Stimulated activated CD4-positive, alpha-beta T cell treated with anti-CD3 and anti-CD28 coated beads, Interleukin-2, amount 100 ng/mL, for 48 hours (primary cell): ENCODE measurements at places on chromosomes 16 and 17.

DNA sequence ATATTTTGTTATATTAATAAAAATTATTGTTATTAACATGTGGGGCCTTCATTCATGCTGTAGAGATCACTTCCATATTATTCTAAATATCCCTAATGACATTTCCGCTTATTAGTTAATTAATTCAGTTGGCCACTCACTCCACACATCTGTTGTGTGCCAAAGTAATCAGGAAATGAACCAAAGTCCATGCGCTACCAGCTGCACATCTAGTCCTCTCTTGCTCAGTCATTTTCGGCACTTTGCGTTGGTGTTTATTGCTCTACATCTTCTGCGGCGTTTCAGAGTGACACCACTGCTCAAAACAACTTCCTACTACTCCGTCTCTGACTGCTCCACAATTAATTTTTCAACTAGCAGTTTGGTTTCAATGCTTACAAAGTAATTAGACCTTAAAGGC lies 101.4 kb upstream of the ZFHX3 start:
- no peak for DNase-seq

DNA sequence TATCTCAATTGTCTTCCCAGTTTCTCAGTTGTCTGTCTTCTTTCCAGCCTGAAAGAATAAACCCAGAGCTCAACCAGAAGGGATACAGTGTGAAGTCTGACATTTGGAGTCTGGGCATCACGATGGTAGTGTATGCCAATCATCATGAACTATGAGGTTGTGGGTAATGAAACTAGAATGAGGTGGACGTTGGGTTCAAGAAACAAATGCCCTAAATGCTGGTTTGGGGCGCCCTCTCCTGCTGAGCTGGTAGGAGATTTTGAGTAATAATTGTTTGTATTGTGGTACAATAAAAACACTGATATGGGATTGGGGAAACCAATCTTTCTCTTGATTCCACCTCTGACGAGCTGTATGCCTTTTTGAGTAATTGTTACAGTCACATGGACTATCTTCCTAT lies 110.4 kb downstream of the MAP2K6 start:
- DNase-seq: no peak

DNA sequence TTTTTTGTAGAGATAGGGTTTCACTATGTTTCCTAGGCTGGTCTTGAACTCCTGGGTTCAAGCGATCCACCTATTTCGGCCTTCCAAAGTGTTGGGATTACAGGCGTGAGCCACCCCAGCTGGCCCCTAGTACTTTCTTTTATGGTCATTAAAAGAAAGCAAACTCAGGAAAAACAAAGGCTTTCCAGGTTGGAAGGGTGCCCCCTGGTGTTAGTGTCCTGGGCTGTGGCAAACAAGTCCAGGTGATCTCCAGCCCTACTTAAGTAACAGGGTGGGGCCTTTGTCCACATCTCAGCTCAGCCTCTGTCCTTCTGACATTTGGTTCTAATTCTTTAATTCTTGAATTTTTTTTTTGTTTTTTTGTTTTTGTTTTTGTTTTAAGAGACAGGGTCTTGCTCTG lies 6.9 kb downstream of the IGFBP4 start:
- DNase-seq: no peak

GRCh38 chr17:79039886-79040285 lies 15.9 kb downstream of the C1QTNF1 start:
- no peak for DNase-seq

GRCh38 chr16:4261557-4262172 lies 11.2 kb downstream of the TFAP4 start:
- DNase-seq: peak; percentile 63

DNA sequence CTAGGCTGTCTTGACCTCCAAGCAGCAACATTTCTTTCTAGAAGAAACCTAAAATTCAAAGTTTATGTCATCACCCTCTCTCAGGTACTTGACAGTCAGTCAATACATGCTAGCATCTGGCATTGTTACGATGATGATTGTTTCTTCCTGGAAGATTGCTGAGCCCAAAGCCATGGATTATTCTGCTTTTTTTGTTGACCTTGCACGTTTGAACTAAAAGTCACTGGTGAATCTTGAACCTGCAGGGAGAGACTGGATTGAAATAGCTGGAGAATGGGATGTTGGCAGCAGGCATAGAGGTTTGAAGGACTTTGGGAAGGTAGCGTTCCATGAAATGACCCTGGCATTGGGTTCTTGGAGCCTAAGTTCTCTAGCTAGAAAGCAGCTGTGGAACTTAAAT lies 42.9 kb downstream of the SHISA9 start:
- no peak for DNase-seq

DNA sequence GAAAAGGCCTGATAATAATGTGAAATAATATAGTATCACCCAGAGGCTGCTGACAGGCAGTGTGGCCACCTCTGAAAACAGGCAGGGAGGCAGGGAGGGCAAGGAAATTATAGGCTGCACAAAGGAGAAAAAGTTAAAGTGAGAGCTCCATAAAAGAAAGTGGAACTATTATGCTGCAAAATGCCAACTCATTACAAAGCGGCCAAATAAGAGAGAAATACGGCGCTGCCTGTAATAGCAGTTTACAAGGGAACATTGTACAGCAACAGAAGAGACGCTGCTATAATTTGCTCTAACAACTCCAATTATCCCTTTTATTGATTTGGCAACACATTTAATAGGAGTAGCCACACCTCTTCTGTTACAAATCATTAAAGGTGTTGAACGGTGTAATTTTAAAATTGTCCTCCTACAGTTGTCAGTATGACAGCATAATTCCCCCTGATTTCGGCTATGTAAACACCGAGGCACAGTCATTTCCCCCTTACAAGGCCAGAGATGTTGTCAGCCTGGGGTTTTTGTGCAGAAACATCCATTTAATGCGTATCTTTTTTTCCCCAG lies 120.3 kb downstream of the MRM1 start:
- no peak for DNase-seq

- no peak for DNase-seq
Measured at GRCh38 chr16:68664297-68664696, 19.2 kb downstream of the CDH3 start.

- DNase-seq: no peak
Measured at GRCh38 chr17:69961501-69962145, 113.4 kb upstream of the KCNJ16 start.

- no peak for DNase-seq
Measured at GRCh38 chr16:17343728-17344127, 127.0 kb downstream of the XYLT1 start.

- DNase-seq: no peak
Measured at GRCh38 chr16:26709175-26709574, 357.6 kb upstream of the C16orf82 start.

GRCh38 chr17:81057079-81057730 lies 22.3 kb downstream of the BAIAP2 start:
- DNase-seq: no peak

- DNase-seq: peak; percentile 68
Measured at GRCh38 chr17:2064980-2065785, 10.3 kb downstream of the HIC1 start.

GRCh38 chr16:65658349-65658748 lies 536.5 kb upstream of the CDH11 start:
- no peak for DNase-seq

GRCh38 chr16:71568551-71568950 lies 8.3 kb downstream of the TAT start:
- DNase-seq: no peak

- DNase-seq: no peak
Measured at GRCh38 chr16:17358355-17358754, 112.4 kb downstream of the XYLT1 start.

- DNase-seq: no peak
Measured at GRCh38 chr17:75093548-75094158, 5.9 kb downstream of the SLC16A5 start.

- no peak for DNase-seq
Measured at GRCh38 chr17:37694734-37695133, 50.1 kb downstream of the HNF1B start.

DNA sequence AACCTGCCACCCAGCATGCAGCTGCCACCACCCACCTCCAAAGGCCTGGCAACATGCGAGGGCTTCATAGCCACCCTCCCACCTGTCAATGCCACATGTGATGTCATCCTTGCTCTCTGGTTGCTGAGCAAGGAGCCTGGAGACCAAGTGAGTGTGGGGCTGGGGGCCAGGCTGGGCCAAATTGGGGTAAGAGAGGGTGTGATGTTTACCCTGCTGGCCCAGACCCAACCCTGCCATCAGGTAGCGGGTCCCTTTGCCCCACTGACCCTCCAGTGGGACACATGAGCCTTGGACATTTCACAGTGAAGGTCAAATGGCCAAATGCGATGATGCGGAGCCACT lies 8.9 kb downstream of the ALOX15B start:
- DNase-seq: no peak

GRCh38 chr17:17358866-17359265 lies 55.7 kb downstream of the NT5M start:
- DNase-seq: no peak

GRCh38 chr17:80899402-80900268 lies 92.0 kb upstream of the CHMP6 start:
- DNase-seq: peak; percentile 89

- DNase-seq: no peak
Measured at GRCh38 chr16:66926961-66927436, 1.7 kb upstream of the RRAD start.

GRCh38 chr17:74804683-74805082 lies 28.5 kb upstream of the NAT9 start:
- DNase-seq: no peak

- DNase-seq: no peak
Measured at GRCh38 chr17:80116276-80116920, 15.0 kb downstream of the GAA start.

DNA sequence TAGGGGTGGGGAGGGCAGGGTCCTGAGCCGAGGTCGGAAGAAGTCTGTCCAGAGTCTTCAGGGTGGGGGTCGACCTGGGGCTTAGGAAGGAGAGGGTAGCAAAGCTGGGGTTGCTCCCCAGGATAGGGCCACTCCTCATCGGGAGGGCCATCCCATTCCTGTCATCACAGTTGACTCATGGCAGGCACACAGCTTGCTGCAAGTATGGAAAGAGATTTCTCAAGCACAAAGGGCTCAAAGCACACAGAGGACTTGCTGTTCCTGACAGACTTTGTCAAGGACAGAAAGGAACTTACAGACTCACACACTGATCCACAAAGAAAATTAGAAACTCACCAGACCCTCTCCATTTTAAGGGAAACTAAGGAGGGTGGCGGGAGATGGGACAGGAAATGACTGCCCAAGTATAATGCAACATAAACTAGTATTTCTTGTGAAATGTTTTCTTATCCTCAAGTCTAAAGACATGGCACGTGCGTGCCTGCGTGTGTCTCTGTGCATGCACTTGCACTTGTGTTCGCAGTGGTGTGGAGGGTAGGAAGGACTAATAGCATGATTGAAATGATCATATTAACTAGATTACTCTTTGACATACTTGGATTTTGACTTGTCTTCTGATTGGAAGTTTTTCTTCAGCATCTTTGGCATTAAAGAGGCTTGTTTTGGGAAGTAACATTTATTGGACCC lies 2.4 kb downstream of the AOC2 start:
- no peak for DNase-seq

GRCh38 chr16:60727851-60728250 lies 1308.4 kb downstream of the CDH8 start:
- no peak for DNase-seq

DNA sequence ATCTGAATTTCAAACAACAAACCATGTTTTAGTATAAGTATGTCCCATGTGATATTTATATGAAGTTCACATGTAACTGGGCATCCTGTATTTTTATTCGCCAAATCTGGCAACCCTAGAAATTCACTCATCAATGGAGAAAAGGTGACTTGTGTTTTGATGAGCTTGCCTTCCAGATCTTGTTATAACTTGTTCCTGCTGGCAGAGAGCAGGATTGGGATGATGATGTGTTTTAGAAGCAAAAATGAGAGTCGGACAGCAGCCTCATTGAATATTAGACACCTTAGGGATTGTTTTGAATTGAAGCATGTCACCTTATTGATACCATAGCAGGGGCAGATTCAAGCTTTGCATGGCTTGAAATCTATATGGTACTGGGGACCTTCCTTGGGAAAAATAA lies 85.4 kb upstream of the MED13 start:
- DNase-seq: no peak

- no peak for DNase-seq
Measured at GRCh38 chr17:78118801-78119241, 9.7 kb downstream of the TMC6 start.

GRCh38 chr17:36602030-36602748 lies 806 bp downstream of the MRM1 start:
- DNase-seq: no peak

GRCh38 chr17:60391471-60392041 lies 377 bp downstream of the USP32 start:
- DNase-seq: no peak
